ENCODE measurements at places on chromosomes 16 and 17.

- DNase-seq: no peak
Observed at GRCh38 chr16:78383118-78383517, 283.7 kb downstream of the WWOX start.

- no peak for DNase-seq
Observed at GRCh38 chr16:13351601-13352217, 450.3 kb downstream of the SHISA9 start.

GRCh38 chr16:69501956-69502745 is 63.6 kb upstream of the NFAT5 start:
- DNase-seq: no peak

- no peak for DNase-seq
Observed at GRCh38 chr16:72997141-72997542, 50.8 kb downstream of the ZFHX3 start.

- DNase-seq: no peak
Observed at GRCh38 chr16:23143391-23143790, 5.9 kb downstream of the USP31 start.

- DNase-seq: no peak
Observed at GRCh38 chr17:32143527-32143870, 1.2 kb downstream of the RHOT1 start.

- no peak for DNase-seq
Observed at GRCh38 chr16:22646948-22647556, 136.4 kb downstream of the NPIPB5 start.

DNA sequence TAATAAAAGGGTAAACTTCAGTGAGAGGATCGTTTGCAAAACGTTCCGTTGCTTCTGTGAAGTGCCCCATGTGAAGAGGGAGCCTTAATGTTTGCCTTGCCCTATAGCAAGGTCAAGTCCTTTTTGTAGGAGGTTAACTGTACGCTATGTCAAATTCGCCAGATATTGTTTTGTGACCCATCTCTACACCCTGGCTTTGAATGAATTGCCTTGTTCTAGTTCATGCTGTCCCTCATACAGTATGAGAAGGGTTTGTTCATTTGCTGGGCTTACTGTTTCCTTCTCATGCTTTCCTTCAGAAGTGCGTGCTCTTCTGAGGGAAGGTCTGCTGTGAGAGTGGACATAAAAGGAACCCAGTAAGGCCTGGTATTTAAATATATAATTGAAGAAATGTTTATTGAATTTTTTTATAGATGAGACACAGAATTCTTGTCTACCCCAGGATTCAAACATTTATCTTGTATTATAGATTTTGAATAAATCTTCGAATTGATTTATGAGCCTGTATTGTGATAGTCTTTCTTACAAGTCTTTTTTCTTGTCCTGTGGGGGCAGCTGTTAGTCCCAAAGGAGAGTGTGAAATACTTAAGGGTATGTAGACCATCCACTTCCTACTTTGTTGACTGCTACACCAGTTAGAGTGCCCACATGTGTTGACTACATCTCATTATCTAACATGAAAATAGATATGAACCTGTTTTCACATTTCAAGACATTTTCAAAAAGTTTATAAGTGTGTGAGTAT is 1.7 kb downstream of the MAP3K3 start:
- DNase-seq: no peak

DNA sequence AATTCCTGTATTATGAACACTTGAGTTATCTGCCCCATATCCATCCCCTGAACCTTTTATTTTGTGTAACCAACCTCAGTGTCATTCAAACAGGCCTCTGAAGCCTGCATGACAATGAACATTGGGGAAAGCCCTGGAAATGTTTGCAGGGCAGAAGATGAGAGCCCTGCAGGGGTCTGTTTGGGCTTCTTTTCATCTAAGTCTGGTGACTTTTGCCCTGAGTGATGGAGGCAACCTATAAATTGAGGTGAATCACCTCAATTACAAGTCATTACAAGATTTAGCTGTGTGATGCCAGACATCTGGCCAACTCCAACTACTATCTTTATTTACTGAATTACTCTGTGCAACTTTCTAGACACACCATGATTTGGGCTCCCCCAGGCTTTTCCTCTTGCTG is 189.2 kb downstream of the MAF start:
- DNase-seq: no peak

DNA sequence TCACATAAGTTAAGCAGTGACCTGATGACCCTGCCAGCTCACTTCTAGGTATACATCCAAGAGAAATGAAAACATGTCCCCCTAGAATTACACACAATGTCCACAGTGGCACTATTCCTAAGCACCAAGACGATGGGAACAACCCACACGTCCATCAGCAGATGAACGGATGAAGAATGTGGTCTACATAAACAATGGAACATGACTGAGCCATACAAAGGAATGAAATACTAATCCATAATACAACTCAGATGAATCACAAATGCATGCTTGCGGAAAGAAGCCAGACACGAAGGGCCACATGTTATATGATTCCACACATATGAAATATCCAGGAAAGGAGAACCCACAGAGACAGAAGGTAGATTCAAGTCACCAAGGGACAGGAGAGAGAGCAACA is 17.4 kb downstream of the USP22 start:
- DNase-seq: no peak

DNA sequence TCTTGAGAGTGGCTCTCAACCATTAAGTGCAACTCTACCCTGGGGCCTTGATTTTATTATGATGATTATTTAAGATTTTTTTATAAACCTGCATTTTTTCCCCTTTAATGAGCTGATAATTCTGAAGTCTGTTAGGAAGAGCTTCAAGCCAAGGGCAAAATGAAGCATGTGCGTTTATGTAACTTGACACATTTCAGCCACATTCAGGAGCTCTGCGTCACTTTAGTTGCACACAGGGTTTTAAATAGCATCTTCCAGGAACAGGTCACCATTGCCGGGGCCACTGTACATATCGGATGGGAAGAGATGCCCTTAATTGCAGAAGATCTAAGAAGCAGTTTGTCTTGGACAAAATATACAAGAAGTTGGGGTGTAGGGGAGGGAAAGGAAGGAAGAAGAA is 89.6 kb downstream of the BMERB1 start:
- no peak for DNase-seq

GRCh38 chr17:78652913-78653312 is 75.7 kb upstream of the DNAH17 start:
- DNase-seq: no peak

GRCh38 chr17:17987901-17988300 is 15.2 kb downstream of the DRC3 start:
- DNase-seq: no peak

GRCh38 chr17:82930924-82931698 is 91.3 kb upstream of the ZNF750 start:
- DNase-seq: no peak

- DNase-seq: no peak
Observed at GRCh38 chr16:47492428-47493377, 31.6 kb downstream of the PHKB start.

GRCh38 chr17:27893841-27894503 is 807 bp upstream of the LYRM9 start:
- no peak for DNase-seq

- no peak for DNase-seq
Observed at GRCh38 chr17:76145231-76146052, 4.4 kb upstream of the FOXJ1 start.

DNA sequence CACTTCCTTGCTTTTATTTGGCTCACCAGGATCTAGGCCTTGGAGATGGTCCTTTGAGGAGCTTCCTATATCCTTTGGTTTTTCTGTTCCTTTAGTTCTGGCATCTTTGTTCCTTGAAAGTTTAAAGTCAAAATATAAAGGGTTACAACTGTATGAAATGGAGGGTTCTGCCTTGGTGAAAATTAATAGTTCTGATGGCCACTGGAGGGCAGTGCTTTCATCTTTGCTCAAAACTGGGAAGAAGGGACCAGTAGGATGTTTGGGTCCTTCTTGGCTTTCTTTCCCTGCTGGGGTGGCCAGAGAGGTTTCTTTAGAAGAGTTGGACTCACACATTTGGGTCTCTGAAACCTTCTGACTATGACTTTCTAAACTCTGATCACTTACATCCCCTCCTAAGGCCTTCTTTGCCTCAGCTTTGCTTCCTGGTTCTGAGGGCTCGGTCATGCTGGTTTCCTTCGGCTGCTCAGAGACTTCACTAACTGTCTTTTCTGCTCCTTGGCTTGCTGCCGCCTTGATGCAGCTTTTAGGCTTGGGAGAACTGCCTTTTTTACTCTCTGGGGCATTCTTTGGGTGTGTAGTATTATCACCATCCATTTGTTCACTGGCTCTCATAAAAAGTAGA is 10.9 kb upstream of the ITGA2B start:
- peak; percentile 12 for DNase-seq

DNA sequence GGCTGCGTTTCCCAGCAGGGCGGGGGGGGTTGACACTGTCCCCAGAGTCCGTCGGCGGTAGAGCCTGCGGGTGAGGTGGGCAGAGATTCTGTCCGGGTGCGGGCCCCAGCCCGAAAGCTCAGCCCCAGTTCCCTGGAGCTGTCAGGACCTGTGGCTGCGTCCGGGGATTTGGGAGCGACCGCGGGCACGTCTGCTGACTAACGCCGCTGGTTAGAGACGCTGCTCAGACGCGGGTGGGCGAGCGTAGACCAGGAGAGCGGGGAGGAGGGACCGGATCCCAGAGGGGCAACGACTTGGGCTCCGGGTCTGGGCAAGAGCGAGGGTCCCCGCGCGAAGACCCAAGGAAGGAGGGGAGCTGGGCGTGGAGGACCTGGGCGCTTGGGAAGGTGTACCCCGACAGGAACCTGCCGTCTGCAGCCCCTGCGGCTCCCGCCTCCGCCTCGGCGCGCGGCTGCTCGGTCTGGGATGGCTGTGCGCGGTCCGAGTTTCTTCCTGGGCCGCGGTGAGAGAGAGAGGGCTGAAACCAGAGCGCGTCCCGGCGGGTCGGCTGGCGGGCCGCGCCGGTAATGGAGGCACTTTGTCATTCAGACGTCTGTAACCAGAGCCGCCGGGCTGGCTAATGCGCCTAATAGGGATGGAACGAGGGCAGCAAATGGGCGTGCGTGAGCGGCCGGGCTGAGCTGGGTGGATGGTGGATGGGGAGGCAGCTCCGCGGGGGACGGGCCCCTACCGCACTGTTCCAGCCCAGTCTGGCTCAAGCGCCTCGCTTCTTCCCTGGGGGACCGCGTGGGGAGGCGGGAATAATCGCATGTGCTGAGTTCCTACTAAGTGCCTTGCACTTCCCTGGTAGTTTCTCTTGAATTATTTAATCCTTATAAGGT is 2.3 kb downstream of the NGFR start:
- no peak for DNase-seq

DNA sequence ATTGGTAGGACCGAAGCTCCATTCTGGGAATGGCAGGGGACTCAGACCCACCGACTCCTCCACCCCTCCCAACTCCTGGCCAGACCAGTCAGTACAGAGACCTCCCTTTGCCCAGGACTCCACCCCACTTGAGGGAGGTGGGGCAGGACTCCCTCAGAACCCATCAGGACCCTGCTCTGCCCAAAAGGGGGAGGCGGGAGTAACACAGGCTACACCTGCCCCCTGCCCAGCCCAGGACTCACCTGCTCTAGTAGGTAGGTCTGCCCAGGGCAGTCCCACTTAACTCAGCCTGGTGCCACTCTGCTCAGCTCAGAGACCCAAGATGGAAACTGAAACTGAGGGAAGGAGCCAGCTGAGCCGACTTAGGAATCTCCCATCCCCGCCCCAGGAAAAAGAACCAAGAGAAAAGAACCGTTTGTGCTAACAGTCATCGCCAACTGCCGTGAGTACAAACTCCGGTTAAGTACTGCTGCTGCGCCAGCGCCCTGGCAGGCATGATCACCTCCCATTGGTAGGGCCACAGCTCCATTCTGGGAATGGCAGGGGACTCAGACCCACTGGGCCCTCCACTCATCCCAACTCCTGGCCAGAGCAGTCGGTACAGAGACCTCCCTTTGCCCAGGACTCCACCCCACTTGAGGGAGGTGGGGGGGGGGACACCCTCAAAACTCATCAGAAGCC is 503 bp downstream of the DHX58 start:
- no peak for DNase-seq

- no peak for DNase-seq
Observed at GRCh38 chr16:86722970-86723369, 144.6 kb downstream of the FOXL1 start.

GRCh38 chr16:30092373-30093010 is 768 bp upstream of the TBX6 start:
- peak; percentile 56 for DNase-seq

DNA sequence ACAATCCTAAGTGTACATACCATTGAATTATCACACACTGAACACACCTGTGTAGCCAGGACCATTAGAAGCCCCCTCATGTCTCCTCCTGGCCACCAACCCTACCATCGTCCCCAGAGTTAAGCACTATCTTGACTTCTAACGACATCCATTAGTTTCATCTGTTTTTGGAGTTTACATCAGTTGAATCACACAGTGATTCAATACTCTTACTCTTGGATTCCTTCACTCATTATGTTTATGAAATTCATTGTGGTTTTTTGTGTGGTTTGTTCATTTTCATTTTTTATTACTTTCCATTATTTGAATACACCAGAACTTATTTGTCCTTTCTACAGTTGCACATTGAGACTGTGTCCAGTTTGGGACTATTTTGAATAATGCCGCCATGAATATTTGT is 13.6 kb downstream of the DRC7 start:
- no peak for DNase-seq

- DNase-seq: no peak
Observed at GRCh38 chr16:85948616-85949265, 49.8 kb downstream of the IRF8 start.

- DNase-seq: no peak
Observed at GRCh38 chr16:901715-902601, 68.8 kb downstream of the LMF1 start.

DNA sequence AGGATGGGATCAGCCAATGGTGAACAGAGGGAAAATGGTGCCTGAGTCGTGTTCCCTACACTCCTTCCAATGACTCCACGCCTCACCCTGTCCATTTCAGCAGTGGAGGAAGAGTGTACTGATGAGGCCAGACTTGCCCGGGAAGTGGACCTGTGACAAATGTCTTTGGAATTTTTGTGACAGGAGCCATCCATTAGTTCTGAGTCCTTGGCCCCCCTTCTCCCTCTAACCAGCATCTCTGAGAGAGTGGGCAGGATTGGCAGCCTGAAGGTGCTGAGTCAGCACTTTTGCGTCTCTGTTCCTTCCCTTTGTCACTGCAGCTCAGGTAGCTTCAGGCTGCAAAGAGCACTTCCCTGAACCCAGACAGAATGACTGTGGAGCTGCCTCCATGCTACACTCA is 30.8 kb downstream of the BEAN1 start:
- no peak for DNase-seq

DNA sequence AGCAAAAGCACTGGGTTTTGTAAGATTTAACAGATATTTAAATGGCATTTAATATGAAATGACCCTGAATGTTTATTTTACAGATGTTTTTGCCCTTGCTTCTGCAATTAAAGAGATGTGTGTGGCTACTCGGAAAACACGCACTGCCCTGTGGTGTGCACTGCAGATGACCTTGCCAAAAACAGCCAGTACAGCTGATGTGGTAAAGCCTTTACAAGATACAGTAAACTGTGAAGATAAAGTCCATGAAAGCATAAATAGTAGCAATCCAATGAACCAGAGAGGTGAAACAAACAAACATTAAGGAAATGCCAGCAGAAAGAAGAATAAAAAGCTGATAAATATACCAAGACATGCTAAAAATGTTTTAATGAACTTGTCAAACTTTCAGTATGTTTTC is 15.7 kb downstream of the CCDC43 start:
- DNase-seq: no peak
